ENCODE measurements at places on chromosomes 4 and X.

DNA sequence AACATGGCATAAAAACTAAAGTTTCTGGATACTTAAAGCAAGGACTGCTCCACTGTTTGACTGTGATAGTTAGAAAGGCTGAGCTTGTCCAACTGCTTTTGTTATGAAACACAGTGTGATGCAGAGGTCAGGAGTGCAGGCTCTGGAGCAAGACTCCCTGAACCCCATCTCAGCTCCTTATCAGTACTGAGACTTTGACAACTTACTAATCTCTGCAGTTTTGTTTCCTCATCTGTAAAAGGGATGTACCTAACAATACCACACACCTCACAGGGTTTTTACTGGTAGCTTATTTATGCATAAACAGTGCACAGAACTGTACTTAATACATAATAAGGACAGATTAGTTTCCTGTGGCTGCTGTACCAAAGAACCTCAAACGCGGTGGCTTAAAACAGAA lies 804.3 kb downstream of the FSTL5 start:
- no peak for DNase-seq

DNA sequence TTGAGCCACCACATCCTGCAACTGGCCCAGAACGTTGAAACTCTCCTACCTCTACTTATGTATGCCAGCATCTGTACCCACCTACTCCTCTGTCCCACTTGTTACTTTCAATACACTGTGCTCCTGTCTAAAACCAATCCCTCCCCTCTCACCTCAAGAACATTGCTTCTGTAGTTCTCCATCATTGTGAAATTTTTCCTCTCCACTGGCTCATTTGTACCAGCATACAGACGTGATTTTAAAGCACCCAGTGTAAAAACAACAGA lies 25.5 kb upstream of the USO1 start:
- DNase-seq = no peak

DNA sequence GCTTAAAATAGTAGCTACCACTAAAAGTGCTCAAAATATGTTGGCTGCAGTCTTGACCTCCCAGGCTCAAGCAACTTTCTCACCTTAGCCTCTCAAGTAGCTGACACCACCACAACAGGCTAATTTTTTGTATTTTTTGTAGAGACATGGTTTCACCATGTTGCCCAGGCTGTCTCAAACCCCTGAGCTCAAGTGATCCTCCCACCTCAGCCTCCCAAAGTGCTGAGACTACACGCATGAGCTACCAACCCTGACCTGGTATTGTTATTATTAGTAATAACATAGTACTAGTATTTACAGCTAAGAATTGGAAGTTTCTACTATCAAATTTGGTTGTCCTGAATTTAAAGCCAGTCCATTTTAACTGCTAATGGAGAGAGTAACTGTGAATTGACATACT lies 18.0 kb downstream of the STAP1 start:
- DNase-seq = no peak

DNA sequence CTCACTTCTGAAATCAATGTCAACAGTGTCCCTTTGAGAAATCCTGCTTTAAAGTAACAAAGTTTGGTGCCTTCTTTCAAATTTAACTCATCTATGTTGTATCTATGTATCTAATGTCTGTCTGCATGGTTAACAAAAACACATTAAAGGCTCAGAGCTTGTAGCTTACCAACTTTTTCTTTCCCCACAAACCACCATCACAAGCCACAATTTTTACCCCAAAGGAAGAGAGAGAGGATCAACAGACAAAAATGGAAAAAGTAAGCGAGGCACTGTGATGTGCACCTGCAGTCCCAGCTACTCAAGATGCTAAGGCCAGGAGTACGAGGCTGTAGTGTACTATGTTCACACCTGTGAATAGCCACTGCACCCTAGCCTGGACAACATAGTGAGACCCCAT lies 17.2 kb downstream of the ATRX start:
- DNase-seq = no peak

DNA sequence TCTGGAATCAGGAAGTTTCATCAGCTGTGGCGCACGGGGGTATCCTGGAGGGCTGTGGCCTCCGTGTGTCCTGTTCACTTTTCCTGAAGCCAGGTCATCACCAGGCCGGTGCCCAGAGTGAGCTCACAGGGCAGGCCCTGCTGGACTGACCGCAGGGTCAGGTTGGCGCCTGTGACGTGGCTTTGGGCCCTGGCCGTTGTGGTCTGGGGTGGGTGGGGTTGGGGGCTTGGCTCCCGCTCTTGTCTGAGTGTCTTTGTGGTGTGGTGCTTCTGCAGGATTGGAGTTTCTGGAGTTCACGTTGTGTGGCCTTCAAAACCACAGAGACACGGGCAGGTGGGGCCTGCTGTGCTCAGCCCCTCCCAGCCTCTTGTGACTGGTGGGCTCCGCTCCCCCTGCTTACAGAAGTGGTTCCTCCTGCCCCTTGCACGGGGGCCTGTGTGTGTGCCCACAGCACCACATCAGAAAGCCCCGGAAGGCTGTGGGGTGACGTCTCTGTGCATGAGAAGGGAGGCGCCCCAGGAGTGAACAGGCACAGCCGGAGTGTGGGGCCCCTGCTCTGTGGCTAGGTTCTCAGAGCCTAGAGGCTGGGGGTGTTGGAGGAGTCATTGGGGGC lies 9.5 kb downstream of the RGS12 start:
- DNase-seq = no peak

GRCh38 chr4:75542824-75543223 lies 13.0 kb upstream of the ODAPH start:
- peak; percentile 31 for DNase-seq

- DNase-seq = no peak
Measured at GRCh38 chr4:89218587-89218986, 89.0 kb downstream of the GPRIN3 start.

- DNase-seq = no peak
Measured at GRCh38 chr4:122728856-122729255, 3.6 kb upstream of the BBS12 start.

GRCh38 chr4:107213410-107213809 lies 177.3 kb upstream of the DKK2 start:
- no peak for DNase-seq

- no peak for DNase-seq
Measured at GRCh38 chr4:158816955-158817354, 48.1 kb downstream of the FNIP2 start.
